ENCODE measurements at places on chromosomes 4 and X.
A peak's percentile ranks its signal among the peaks of the same experiment; 100 is the strongest.

DNA sequence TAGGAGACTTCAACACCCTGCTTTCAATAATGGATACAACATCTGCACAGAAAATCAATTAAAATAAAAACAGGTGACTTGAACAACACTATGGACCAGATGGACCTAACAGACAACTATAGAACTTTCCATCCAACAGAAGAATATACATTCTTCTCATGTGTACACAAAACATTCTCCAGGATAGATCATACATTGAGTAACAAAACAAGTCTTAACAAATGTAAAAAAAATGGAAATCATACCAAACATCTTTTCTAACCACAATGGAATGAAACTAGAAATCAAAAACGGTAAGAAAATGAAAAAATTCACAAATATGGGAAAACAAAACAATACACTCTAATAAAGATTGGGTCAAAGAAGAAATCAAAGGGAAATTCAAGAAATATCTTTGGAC lies 24.7 kb downstream of the CYP2U1 start:
- DNase-seq = no peak

GRCh38 chrX:130155564-130155963 lies 10.1 kb downstream of the AIFM1 start:
- DNase-seq = no peak

- no peak for DNase-seq
These were observed 352.9 kb downstream of the GASK1B start for GRCh38 chr4:157819693-157820464.

- DNase-seq = no peak
These were observed 14.3 kb upstream of the GCNA start for GRCh38 chrX:71563921-71564320.

DNA sequence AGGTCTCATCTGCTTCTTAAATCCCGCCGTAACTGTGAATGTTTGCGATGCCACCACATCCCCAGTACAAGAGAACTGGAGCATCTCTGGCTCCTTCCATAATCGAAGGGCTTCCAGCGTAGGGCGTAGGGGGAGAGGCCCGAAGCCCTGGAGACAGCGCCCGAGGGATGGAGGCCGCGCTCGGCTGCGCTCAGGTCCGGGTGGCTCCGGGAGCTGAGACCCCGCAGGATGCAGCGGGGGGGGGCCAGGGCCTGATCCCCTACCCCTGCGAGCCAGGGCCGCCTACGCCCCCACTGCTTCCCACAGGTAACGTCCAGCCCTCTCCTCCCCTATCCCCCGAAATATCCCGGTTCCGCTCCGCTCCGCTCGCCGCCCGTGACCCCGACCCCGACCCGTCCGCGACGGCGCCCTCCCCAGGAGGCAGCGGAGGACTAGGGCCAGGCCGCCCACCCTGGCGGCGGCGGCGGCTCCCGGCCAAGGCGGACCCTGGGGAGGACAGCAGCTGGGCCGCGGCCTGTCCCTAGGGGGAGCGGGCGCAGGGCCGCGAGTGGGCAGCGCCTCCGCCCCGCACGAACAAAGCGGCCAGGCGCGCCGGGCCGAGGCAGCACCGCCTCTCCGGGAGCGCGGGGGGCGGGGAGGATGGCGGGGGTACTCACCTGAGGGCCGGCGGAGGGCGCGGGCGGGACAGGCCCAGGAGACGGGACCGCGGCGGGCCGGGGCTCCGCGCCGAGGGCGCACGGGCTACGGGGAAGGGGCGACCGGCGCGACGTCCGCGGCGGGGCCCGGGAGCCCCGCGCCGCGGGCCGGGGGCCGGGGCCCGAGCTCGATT lies 723 bp downstream of the WDFY3 start:
- no peak for DNase-seq

DNA sequence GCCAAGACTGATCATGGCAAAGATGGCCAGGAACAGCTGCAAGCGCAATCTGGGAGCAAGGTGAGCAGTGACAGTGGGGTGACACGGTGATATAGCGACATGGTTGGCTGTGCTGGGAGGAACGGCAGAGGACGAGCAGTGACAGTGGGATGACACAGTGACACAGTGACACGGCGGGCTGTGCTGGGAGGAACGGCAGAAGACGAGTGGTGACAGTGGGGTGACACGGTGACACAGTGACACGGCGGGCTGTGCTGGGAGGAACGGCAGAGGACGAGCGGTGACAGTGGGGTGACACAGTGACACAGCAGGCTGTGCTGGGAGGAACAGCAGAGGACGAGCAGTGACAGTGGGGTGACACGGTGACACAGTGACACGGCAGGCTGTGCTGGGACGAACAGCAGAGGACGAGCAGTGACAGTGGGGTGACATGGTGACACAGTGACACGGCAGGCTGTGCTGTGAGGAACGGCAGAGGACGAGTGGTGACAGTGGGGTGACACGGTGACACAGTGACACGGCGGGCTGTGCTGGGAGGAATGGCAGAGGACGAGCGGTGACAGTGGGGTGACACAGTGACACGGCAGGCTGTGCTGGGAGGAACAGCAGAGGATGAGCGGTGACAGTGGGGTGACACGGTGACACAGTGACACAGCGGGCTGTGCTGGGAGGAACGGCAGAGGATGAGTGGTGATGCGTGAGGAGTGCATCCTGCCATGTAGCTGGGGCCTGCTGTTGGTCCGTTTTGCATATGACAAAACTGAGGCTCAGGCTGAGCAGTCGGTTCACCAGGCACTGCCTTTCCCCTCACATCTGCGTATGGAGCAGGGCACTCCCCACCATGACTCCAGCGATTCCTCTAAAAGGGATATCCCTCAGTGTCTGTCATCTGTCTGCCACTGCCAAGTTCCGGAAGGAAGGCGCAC lies 36.0 kb upstream of the MXD4 start:
- no peak for DNase-seq

DNA sequence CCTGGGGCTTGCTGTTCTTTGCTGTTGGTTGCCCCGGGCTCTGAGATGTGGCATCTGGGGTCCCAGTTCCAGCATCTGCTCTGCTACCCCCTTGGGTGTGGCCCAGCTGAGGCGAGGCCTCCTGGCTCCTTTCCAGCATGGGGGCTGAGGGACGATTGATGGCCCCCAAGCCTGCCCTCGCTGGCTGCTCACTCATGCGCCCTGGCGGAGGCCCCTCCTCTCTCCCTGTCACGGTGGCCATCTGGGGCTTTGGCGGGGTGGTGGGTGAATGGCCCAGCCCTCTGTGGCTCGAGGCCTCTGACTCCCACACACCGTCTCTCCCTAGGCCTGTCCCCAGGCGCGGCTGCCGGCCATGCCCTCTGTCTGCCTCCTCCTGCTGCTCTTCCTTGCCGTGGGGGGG lies 1.8 kb downstream of the PLXNA3 start:
- DNase-seq = no peak

- no peak for DNase-seq
These were observed 63.7 kb upstream of the FMR1 start for GRCh38 chrX:147847999-147848398.

DNA sequence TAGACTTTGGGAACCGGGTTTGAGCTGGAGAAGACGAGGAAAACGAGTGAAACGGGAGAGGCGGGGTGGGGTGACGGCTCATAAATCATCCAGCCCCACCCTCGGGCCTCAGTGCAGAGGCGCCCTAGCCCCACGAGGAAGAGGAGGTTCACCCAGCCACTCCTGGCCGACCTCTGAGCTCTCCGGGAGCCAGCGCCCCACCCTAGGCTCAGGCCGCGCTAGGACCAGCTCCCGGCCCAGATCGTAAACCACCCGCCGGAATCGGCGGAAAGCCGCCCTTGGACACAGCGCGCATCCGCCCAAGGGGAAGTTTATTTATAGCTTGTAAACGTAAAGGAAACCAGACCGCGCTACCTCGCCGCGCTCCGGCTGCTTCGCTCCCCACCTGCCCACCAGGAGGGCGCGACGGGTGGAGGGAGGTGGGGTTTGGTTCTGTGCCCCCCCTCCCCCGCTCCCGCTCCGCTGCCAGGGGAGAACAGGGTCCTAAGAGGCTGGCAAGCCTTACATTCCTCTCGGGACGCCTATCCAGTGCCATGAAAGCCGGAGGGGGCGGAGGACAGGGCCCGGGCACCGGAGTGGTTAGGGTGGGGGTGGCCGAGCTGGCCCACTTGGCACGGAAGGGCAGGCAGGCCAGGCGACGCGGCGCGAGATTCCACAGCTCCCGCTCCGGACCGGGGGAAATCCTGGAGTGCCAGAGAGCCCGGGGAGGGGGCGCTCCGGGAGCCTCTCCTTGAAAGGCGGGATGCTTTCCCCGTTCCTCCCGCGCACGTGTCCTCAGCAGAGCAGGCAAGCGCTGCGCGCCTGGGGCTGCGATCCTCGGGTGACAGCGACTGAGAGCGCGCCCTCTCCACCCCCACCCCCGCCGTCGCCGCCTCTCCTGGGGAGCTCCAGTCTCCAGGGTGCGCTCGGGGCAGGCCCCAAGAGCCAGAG lies 84.2 kb downstream of the BCOR start:
- no peak for DNase-seq

GRCh38 chr4:153931804-153932203 lies 142.9 kb upstream of the SFRP2 start:
- DNase-seq = no peak

DNA sequence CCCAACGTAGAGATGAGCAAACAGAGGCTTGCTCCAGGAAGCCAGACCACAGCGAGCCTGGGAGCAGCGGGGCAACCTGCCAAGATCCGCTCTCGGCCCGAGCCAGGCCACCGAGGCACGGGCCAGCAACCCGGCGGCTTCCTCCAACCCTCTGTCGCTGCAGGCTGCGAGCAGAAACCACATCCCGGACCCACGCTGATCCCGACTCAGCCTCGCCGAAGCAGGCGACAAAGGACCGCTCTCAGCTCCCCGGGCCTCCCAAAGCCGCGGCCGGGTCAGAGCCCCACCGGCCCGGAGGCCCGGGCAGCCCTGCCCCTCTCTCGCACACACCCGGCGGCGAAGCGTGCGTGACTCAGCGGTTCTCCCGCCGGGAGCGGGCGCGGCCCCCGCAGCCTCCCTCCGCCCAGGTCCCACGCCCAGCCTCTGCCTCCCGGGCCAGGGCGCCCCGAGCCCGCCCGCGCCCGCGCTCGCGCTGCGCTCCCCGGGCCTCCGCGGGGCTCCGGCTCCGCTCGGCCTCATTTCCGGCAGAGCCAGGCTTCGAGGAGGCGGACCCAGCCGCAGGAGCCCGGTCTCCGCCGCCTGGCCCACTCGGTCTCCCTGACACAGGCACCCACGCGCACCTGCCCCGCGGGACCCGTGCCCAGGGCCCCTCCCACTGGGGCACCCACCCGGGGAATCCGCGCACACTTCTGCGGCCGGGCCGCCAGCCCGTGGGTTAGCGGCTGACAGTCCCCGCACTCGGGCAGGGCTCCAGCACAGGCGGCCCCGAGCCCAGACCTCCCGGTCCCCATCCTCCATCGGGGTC lies 1.7 kb downstream of the PPP2R2C start:
- no peak for DNase-seq

DNA sequence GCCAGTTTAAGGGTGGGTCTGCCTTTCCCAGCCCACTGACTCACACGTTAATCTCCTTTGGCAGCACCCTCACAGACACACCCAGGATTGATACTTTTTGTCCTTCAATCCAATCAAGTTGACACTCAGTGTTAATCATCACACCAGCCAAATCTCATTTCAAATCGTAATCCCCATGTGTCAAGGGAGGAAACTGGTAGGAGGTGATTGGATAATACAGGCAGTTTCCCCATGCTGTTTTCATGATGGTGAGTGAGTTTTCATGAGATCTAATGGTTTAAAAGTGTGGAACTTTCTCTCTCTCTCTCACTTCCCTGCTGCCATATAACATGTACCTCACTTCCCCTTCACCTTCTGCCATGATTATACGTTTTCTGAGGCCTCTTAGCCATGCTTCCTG lies 647.2 kb upstream of the FRG1 start:
- DNase-seq = no peak

- no peak for DNase-seq
These were observed 3.7 kb upstream of the SPARCL1 start for GRCh38 chr4:87532907-87533306.

GRCh38 chr4:48058617-48059530 lies 42.3 kb downstream of the NIPAL1 start:
- DNase-seq = no peak

GRCh38 chr4:19167311-19167710 lies 1084.4 kb upstream of the SLIT2 start:
- no peak for DNase-seq

DNA sequence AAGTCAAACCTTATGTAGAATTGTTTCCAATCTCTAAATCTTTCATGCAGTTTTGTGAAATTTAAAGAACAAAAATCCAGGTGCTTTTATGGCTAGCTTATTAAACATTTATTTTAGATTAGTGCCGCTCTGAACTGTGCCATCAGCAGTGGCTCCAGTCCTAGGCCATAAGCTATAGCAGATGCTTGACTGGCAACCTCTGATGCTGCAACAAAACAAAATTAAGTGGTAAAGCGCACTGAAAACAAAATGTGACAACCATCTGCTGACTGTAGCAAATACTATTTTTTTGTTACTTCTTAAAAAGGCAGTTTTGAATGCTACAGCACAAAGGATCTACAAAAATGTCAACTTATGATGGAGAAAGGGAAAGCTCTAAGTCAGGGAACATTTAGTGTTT lies 237.4 kb downstream of the DCLK2 start:
- no peak for DNase-seq

GRCh38 chr4:6362243-6362885 lies 92.7 kb downstream of the WFS1 start:
- DNase-seq = no peak

GRCh38 chr4:159410891-159411290 lies 308.0 kb downstream of the RAPGEF2 start:
- DNase-seq = no peak

- no peak for DNase-seq
These were observed 14.3 kb downstream of the CBR4 start for GRCh38 chr4:168995537-168996295.

DNA sequence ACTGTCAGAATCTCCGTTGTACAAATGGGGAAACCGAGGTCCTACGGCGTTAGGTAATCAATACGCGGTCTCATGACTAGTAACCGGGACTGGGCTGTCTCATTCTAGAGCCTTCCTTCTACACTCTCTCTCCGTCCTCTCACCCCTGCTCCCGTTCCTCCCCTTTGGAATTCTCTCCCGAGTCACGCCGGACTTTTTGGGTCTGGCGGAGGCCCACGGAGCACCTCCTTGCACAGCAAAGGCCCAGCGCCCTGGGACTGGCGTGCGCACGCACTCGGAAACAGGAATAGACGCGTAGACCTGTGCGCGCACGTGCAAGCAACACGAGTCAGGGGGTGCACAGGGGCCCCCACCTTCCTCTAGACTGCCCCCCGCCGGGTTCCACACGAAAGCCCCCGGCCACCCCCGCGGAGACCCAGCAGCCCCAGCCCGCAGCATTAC lies 361 bp downstream of the QDPR start:
- DNase-seq = peak; percentile 23

DNA sequence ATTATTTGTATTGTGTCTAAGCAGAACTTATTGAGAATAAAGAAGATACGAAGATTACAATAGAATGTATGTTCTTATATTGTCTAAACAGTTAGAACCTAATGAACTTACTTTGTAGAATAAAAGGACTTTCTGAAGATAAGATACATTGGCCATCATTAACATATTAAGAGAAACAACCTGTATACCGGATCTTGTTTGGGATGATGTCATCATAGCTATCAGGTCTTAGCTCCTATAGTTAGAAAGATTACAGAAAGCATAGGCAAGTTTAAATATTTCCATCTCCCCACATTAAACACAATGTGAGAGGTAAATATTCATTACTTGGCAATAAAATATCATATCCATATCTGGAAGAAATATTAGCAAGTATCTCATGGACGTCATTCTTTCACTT lies 282.3 kb downstream of the PACRGL start:
- no peak for DNase-seq
